ENCODE measurements at places on chromosomes 3 and 15.

GRCh38 chr15:67070892-67071664 lies 5.7 kb downstream of the SMAD3 start:
- no peak for DNase-seq

- DNase-seq = no peak
Observed at GRCh38 chr3:187765342-187765741, 20.1 kb upstream of the BCL6 start.

DNA sequence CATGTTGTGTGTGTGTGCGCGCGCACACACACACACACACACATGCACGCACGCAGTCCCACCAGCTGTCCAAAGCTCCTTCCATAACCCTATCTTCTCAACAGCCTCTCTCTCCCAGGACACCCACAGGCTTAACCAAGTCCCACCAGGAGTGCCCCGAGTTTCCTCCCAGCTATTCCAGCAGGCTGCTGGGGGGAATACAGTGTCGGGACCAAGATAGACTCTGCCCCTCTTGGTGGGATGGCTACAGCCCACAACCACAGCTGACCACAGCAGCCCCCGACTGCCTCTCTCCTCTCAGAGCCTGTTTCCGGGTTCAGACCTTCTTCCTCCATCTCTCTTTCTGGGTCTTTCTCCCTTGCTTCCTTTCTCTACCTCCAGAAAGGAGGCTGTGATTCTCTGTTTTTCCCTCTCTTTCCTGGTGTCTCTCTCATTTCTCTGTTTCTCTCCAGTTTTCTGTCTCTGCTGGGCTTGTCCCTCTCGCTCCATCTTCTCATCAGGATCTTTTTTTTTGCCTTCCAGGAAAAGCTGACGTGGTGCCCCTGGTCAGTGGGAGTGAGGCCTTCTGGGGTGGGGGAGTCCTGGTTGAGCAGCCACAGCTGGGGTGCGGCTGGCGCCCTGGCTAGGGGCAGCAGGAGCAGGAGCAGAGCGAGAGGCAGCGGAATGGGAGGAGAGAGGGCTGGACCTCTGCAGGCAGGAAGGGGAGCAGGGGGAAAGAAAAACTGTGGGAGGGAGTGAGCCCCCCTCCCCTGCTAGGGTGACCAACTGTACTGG lies 3.3 kb upstream of the ISLR start:
- no peak for DNase-seq

GRCh38 chr3:175260145-175260794 lies 401.1 kb downstream of the NAALADL2 start:
- DNase-seq = no peak

DNA sequence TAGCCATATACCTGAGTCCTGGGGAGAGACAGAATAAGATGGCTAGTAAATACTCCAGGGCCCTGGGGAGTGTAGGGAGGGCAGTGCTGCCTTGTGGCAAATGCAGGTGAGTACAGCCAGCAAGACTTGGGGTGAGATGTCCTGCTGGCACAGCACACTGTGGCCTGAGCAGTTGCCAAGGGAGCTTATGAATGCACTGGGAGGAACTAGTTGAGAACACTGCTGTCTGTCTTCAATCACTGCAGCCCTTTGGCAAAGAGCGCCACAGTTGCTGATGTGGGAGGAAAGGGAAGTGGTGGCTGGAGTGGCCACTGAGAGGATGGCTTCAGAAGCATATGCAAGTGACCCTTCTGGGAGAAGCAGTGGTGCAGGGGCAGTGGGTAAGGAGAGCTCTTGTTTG lies 264.6 kb downstream of the RORA start:
- no peak for DNase-seq

DNA sequence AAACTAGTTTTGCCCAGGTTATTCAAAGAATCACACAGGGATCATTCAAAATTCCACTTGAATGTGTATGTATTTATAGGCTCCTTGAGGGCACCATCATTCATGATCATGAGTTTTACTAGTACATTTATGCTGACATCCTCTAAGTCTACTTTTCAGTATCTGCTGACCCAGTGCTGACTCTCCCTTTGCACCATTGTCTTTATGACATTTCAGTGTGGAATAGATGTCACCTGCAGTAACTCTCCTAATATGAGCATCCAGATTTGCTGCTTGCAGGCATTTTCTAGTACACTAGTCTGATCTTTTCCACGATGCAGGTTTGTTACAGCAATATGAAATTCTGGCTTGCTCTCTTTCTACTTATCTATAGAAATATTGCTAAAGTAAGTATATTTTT lies 1603.5 kb downstream of the SI start:
- no peak for DNase-seq

- DNase-seq = no peak
Observed at GRCh38 chr3:184275961-184276910, at the start of gene ECE2. TSS of gene ECE2 (plus strand) at chr3:184276022. CDS start at chr3:184276154, 132 bp downstream.

DNA sequence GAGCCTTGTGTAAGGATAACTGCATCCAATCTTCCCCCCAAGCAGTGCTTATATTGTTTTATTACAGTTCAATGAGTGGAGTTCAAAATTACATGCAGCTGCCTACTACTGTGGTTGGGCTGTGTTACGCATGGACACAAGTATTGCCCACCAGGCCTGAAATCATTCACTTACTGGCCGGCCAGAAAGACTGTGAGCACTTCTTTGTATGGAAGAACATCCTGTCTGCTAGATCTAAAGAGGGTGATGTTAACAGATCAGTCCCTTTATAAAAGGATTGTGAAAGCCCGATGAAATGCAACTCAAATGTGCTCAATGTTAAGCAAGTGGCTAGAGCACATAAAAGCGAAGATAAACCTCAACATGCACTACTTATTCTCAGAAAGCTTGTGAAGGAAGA lies 132.5 kb downstream of the FOXP1 start:
- DNase-seq = no peak

- no peak for DNase-seq
Observed at GRCh38 chr15:40010686-40011085, 28.3 kb downstream of the SRP14 start.

DNA sequence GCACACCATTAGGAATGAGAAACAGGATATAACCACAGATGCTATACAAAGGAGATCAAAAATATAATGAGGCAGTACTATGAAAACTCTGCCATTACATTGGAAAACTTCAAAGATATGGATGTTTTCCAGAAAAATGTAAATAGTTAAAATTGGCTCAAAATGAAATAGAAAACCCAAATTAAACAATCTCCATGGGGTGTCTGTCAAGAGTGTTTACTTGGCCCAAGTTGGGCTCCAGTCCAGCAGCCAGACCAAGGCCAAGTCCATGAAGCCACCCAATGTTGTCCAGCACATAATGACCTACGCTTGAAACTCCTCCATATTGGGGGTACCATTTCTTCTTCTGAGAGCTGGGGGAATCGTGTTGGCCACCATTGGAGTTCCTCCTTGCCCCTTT lies 37.1 kb downstream of the CTXND1 start:
- DNase-seq = no peak

DNA sequence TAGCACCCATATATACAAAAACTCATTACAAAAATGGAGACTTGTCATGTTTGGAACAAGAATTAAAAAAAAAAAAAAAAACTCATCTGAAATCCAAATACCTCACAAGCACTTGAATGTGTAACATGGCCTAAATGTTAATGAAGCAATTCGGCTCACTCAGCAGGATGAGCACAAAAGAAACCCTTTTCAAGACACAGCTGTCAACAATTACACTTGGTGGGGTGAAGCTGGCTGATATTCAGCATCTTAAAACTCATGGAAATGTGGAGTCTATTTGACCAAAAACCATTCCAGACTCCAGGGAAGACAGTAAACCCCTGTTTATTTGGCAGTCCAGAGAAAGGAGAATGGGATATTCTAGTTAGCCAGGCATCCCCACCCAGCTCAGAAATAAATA lies 205.4 kb upstream of the TSC22D2 start:
- no peak for DNase-seq

DNA sequence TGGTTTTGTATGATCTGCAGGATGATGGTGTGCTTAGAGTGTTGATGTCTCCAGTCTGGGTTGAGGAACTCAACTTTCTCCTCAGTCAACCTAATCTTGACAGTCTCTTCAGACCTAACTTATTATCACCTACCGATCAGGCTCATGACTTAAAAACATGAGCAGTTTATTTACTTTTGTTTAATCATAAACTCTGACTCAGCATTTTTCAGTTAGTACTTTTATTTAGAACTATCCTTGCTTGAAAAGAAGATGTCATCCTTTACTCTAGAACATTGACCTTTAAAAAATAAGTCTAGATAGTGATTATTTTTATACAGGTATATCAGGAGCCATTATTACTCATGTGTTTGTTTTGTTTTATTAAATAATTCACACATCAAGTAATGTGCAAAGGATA lies 414.8 kb downstream of the AGBL1 start:
- no peak for DNase-seq

GRCh38 chr15:74541494-74542165 lies 610 bp downstream of the ARID3B start:
- peak; percentile 79 for DNase-seq

- DNase-seq = no peak
Observed at GRCh38 chr3:74267588-74268184, 346.8 kb downstream of the CNTN3 start.

- no peak for DNase-seq
Observed at GRCh38 chr3:150345021-150345538, 63.0 kb upstream of the TSC22D2 start.

GRCh38 chr15:74523982-74524381 lies 17.0 kb upstream of the ARID3B start:
- DNase-seq = no peak

GRCh38 chr3:42192334-42193200 lies 73.4 kb downstream of the CCK start:
- no peak for DNase-seq

DNA sequence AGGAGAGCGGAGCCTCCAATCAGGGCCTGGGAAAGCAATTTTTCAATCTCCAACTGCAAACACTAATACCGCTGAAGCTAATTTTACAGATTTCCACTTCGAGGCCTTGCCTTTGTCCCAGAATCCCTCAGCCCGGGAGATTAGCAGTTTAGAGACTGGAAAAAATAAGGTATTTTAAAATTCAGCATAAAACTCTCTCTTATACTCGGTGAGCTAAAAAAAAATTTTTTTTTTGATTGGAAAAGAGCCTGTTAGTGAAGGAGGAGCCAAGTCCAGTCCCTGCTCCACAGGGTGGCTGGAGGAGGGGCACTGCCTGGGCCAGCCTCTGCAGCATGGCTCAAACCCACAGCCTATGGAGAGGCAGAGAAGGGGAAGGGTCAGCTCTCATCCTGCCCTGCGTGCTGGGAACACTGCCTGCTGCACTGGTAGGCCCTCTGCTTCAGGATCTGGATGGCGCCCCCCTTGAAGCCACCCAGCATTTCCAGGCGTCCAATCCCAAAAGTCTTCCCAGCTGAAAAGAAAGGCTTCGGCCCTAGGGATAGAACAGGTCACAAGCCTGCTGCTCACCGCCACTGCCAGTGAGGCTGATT lies 48.9 kb downstream of the CACNA2D2 start:
- no peak for DNase-seq

GRCh38 chr3:18902081-18902793 lies 246.1 kb upstream of the KCNH8 start:
- no peak for DNase-seq

DNA sequence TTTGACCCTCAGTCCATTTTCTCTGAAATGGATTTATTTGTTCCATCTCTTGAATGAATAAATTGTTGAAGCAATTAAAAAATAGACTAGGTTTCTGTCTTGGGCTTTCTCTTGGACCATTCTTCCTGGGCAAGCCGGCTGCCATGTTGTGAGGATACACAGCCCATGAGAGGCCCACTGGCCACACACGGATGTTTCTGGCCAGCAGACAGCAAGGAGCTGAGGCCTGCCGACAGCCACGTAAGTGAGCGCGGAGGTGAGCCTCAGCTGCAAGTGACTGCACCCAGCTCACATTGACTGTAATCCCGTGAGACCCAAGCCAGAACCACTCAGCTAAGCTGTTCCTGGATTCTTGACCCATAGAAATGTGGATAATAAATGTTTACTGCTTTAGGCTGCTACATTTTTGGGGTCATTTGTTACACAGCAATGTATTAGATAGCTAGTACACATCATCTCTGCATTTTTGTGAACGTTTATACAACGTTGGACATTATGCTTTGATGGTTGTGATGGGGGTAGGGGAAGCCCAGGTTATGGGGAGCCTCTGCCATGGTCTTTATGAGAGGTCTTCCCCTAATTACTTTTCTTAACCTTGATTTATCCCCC lies 22.8 kb downstream of the IDH3A start:
- no peak for DNase-seq

DNA sequence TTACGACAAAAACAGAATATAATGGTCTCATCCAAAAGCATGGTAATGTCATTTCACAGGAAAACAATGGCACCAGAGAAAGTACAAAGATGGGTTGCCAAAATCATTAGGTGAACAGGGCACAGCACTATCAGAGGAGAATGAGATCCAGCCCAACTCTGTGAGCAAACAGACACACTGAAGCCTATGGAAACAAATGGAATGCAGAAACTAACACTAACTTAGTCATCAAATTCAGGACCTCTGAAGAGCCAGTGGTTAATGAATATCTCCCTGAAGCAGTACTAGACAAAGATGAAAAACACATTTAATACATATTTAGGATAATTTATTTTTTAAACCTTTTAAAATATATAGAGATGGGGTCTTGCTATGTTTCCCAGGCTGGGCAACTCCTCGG lies 14.6 kb upstream of the RPS17 start:
- DNase-seq = no peak

DNA sequence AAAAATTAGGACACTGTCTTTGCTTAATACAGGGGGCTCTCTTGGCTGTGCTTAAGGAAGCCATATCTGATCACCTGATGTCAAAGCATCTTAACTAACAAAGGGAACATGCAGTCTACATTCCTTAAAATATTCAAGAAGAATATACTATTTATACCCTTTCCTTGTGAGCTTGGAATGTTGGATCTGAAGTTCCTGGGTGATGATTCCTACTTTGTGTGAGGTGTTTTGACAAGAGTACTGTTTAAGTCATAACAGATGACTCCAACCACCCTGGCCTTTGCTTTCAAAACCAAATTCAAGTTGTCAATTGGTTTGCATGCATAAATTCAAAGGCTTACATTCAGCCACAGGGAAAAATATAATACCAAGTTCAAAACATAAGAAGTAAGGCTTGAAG lies 862.7 kb upstream of the SEMA6D start:
- DNase-seq = no peak

GRCh38 chr15:67134067-67134838 lies 68.9 kb downstream of the SMAD3 start:
- DNase-seq = peak; percentile 65

GRCh38 chr3:32216172-32216783 lies 22.2 kb upstream of the CMTM8 start:
- DNase-seq = no peak

DNA sequence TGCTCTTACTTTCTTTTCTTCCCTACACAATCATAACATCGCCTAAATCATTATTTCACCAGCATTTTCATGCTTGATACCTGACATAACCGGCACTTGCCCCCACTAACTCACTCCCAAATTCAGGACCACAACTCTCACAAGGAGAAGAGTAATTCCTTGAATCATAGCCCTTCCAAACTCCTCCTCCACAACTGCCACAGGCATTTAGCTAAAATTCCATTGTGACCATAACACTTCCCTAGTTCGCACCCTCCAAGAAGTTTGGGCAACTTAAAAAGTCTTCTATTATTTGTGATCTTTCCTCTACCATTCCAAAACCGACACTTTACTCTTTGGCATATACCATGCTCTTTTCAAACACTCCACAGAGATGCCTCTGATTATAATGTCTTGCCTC lies 59.4 kb upstream of the XRN1 start:
- no peak for DNase-seq

All from stimulated activated CD4-positive, alpha-beta T cell treated with anti-CD3 and anti-CD28 coated beads, Interleukin-1b, Interleukin-23, amount 100 ng/mL, for 48 hours (primary cell).